ENCODE measurements at places on chromosomes 6 and 20.

- DNase-seq, result peak; percentile 51
Measured at GRCh38 chr6:71510057-71510713, 221.6 kb downstream of the OGFRL1 start.

GRCh38 chr20:10657453-10657852 is 16.3 kb downstream of the JAG1 start:
- no peak for DNase-seq

GRCh38 chr6:13715444-13715883 is 3.8 kb upstream of the RANBP9 start:
- DNase-seq, result no peak

DNA sequence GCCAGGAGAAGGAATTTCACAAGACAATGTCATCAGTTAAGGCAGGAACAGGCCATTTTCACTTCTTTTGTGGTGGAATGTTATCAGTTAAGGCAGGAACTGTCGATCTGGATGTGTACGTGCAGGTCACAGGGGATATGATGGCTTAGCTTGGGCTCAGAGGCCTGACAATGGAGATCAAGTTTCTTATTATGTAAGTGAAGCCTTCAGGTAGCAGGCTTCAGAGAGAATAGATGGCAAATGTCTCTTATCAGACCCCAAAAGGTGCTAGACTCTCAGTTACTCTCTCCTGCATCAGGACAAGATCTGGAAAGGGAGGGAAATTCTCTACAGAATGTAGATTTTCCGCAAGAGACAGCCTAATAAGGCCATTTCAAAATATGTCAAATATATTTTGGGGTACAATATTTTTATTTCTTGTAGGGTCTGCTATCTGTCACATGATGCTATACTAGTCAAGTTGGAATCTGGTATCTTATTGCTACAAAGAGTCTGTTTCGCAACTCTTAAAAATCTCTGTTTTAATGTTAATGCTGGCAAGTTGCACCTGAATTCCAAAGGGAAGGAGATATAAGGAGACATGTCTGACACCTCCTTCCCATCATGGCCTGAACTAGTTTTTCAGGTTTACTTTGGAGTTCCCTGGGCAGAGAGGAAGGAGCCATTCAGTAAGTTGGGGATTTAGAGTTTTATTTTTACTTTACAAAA is 48.8 kb downstream of the TRDN start:
- DNase-seq, result peak; percentile 16

GRCh38 chr6:2658788-2659187 is 91.9 kb downstream of the MYLK4 start:
- DNase-seq, result peak; percentile 16

DNA sequence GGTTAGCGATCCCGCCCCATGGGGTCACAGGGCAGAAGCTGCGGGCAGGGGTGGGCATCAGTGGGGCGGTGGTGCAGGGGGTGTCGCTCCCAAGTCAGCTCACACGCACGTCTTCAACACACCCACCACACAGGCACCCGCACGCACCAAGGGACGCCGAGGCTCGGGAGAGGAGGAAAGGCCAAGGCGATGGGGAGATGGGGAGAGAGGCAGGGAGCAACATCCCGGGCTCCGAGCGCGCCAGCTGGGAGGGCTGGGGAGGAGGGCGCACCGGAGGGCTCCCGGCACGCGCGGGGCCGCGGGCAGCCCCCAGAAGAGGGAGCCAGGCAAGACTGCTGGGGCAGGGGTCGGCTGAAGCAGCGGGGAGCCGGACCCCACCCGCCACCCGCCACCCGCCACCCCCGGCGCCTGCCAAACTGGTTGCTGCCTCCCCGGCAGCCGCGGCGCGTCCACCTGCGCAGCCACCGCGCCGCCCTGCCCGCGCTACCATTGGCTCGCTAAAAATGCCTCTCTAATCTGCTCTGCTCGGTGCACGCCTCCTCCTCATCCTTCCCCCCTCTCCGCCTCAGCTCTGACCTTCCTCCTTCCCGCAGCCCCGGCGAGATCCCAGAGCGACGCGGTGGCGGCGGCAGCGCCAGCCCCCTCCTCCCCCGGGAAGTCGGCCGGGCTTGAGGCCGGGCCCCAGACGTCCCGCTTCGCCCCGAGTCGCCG is at the start of gene PACSIN1:
Gene PACSIN1, plus strand, starts transcription at position 546 of the 711 bp plus-strand sequence. CDS start 60,230 bp downstream, outside the sequence.
- DNase-seq, result no peak

GRCh38 chr6:115064680-115065079 is 721.9 kb upstream of the HS3ST5 start:
- DNase-seq, result no peak

DNA sequence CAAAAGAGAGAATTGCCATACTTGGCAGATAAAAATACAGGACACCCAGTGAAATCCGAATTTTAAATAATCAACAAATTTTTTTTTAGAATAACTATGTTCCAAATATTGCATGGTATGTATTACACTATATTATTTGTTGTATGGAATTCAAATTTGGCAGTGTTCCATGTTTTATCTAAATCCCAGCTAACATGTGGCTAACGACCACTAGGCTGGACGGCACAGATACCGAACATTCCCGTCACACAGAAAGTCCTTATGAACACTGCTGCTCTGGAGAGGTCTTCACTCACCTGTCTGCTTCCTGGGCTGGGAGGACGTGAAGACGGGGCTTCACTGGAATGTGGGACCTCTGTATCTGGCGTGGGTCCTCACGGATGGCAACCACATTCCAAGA is 32.8 kb downstream of the SNX5 start:
- DNase-seq, result no peak

- DNase-seq, result peak; percentile 87
Measured at GRCh38 chr20:45798935-45799642, 7.3 kb downstream of the DNTTIP1 start.

- DNase-seq, result no peak
Measured at GRCh38 chr20:62614085-62614960, 28.0 kb upstream of the SLCO4A1 start.

DNA sequence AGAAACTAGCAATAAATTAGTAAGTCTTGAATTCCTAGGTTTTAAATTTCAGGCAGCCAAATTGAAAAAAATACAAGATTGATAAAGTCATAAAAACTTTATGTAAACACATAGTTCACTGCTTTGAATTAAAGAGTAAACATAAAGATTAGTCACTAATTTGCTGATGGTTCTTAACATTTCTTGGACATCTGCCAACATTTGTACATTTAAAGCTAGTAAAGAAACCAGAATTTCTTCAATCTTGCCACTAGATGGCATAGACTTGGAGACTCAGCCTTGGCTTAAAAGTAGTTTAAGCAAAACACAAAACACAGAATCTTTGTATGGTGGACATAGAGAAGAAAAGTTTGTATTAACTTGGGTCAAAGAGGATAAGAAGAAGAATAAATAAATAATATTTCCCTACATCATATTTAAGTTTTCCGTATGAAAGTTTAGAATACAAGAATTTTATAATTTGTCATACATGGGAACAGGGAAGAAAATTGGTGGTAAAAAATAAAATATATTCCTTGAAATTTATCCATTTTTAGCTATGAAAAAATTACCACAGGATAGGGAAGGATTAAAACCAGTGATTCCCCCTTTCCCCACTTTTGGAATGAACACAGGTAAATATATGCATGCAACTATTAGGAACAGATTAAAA is 41.7 kb upstream of the FAM135A start:
- peak; percentile 87 for DNase-seq

DNA sequence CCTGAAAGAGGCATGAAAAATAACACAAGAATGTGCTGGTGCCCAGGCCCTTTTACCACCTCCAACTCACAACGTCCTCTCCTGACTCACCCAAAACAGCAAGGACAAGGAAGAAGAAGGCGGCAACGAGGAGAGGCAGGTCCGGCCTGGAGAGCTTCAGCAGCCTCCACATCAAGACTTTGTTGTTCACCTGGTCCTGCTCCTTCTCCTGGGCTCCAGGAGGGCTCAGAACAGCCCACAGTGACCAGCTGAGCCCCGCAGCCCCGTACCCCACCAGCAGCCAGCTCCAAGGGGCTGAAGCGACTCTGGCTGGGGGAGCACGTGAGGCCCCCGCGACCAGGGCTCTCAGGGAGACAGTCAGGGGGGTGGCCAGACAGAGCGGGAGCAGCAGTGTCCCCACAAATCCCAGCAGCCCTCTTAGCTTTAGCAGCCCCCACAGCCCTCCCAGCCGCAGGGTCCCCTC is 857 bp downstream of the TAP2 start:
- DNase-seq, result peak; percentile 26

DNA sequence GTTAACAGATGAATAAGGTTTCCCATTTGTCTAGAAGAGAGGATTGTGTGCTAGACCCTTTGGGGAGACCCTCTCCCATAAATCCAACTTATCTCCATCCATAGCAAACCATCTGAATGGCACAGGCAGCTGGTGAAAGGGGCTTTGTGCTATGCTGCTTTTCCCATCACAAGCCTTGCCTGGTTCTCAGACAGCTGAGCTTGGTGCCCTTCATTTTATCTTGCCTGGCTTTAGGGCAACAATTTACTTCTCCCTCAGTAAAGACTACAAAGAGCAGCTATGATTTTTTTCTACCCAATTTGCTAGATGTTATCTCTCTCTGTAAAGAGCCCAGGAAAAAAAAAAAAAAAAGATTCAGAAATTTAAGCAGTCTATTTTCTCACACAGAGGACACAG is 117.0 kb upstream of the COL21A1 start:
- DNase-seq, result no peak

- peak; percentile 14 for DNase-seq
Measured at GRCh38 chr6:33914645-33915044, 110.8 kb upstream of the MLN start.

DNA sequence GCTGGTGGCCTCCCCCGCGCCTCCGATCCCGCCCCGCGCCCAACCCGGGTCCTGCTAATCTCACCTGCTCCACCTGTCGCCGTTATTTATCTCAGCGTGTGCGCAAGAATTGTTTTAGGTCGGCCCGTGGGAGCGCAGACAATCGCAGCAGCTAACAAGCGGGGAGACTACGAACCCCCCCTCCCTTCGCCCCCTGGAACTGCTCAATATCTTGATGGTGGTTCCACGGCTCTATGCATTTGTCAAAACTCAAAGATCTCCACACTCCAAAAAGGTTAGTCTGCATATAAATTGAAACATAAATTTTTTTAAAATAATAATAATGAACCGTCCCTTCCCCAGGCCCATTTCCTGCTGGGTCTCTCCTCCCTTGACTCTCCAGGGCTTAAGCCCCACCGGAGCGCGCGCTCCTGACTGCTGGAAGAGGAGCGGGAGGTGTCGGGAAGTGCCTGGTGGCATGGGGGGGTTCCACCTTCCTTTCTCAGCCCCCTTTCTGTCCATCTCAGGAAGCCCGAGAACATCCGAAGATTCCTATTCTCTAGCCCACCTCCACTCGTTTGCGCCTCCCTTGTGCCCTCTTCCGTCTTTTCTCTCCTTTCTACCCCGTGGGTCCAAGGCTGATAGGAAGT is 1.6 kb upstream of the MDGA1 start:
- no peak for DNase-seq

Measured in OCI-M1 (cell line).